Spinal cord (tissue), 10 donors: ENCODE measurements at places on chromosomes 16 and 17.

DNA sequence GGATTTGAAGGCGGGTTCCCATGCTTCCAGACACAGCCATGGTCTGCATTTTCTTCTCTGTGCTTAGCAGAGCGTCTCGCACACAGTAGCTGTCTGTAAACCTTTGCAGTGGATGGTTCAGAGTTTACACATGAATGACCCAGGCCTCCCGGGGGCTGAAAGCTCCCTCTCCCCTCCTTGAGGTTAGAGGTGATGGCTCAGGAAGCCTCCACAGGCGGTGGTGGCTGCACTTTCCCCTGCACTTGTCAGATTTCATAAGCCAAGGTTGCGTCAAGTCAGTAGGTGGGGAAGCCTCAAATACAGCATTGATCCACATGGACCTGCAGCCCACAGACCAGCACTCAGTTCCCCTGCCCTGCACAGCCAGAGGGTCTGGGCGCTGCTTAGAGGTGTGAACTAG lies 211.9 kb downstream of the KATNIP start:
- DNase-seq: no peak

- no peak for DNase-seq
These were observed 157.0 kb downstream of the C16orf95 start for GRCh38 chr16:87160234-87160636.

GRCh38 chr16:64990101-64990500 lies 131.8 kb downstream of the CDH11 start:
- DNase-seq: no peak

DNA sequence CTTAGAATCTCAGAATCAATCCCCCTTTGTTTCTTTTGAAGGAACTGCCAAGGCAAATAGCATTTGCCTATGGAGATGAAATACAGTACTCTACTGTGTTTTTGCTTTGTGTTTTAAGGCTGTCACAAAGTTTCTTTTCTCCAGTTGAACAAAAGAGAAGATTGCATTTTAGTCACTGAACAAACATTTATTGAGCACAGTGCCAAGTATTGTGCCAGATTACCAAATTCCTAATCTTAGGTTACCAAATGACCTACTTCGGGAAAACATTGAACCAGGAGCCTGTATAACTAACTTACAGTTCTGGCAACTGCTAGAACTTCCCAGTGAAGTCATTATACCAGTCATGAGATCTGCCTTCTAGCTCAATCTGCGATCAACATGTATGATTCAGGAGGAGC lies 3.0 kb upstream of the UBB start:
- no peak for DNase-seq

- DNase-seq: no peak
These were observed 297.5 kb downstream of the CDH13 start for GRCh38 chr16:82924075-82924854.

GRCh38 chr16:3479654-3480216 lies 15.6 kb downstream of the C16orf90 start:
- no peak for DNase-seq

DNA sequence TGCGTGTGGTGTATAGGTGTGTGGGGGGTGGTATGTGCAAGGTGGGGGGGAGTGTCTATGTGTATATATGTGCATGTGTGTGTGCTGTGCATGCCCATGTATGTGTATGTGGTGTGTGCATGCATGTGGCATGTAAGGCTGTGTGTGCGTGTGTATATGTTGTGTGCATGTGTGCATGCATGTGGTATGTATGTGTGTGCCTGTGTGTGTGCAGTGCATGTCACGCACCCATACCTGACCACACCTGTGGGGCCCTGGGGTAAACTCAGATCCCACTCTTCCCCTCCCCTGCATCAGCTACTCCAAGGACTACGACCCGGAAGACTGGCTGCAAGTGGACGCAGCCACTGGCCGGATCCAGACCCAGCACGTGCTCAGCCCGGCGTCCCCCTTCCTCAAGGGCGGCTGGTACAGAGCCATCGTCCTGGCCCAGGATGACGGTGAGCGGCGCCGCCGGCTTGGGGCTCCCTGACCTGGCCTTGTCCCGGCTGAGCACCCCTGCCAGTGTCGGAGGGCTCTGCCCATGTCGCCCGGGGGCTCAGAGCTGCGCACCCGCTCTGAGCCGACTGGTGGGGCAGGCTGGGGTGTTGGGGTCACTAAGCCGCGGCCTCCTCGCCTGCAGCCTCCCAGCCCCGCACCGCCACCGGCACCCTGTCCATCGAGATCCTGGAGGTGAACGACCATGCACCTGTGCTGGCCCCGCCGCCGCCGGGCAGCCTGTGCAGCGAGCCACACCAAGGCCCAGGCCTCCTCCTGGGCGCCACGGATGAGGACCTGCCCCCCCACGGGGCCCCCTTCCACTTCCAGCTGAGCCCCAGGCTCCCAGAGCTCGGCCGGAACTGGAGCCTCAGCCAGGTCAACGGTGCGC lies 9.1 kb downstream of the SLC22A31 start:
- DNase-seq: no peak

- DNase-seq: no peak
These were observed 97.4 kb upstream of the C17orf78 start for GRCh38 chr17:37278247-37278894.

DNA sequence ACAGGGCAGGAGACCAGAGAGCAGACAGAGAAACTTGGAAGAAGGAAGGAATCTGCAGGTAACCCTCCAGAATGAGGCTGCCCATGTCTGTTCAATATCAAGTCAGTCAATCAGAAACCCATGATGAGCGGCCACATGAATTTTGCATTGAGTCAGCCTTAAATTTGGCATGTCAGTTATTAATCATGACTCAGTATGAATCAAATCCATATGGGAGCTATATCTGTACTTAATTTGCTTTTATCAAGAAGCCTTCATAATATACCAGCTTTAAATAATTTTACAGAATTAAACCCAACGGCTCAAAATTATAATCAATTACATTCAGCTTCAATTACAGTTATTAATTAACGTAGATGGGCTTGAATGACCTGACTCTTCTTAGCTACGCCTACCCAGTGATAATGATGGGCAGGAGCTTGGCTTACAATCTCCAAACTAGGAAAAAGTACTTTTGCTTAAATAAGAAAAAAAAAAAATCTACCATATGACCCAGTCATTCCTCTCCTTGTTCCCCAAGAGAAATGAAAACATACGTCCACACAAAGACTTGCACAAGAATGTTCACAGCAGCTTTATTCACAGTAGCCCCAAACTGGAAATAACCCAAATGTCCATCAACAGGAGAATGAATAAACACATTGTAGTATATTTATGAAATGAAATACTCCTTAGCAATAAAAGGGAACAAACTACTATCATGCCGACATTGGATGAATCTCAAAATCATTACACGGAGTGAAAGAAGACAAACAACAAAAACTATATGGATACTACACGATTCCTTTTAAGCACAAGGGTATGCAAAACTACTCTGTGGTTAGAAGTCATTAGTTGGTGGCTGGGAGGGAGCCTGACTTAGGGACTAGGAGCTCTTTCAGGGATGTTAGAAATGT lies 48.6 kb downstream of the SLC39A11 start:
- DNase-seq: peak; percentile 37
